ENCODE measurements at places on chromosomes 5 and 9.

DNA sequence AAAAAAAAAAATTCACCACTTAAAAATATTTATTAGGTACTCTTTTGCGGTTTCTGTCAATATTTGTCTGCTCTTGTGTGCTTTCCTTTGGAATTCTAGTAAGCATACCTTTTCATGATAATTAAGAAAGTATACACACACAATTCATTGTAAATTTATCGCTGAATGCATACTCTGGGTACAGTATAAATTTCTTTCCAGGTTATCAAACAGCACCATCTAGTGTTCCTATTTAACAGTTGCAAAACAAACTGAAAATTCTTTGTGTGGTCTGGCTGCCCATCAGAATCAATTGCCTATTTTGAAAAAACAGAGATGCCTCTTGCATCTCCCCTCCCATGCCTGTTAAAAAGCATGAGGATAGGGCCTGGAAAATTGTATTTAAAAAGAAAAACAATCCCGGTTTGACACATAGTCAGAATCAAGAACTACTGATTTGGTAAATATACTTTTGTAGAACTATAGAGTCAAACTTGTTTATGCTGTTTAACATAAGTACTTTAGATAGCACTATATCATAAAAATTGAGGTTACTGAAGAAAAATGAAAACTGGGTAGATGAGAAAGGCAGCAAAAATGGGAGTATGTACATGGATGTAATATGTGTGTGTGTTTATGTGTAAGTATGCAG lies 16.2 kb downstream of the PGGT1B start:
- no peak for DNase-seq

- no peak for DNase-seq
These were observed 46.4 kb downstream of the STXBP1 start for GRCh38 chr9:127658428-127658827.

- DNase-seq: no peak
These were observed 89.8 kb downstream of the ZNF354C start for GRCh38 chr5:179150011-179150410.

GRCh38 chr5:157116483-157116954 lies 7.7 kb upstream of the HAVCR2 start:
- DNase-seq: no peak

DNA sequence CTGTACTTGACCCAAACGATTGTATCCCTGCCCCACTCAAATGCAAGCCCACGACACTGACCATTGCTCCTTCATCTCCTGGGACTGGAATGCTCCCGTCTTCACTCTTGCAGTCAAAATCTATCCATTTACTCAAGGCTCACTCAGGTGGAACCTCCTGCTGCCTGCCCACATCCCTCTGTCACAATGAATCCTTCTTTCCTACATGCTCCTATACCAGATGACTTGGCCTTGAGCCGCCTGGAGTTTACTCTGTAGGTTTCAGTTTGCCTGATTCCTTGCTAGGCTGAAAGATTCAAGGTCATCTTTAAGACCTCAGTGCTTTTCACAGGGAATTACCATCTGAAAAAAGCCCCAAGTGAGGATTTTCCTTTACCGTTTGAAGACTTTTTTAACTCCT lies 264.1 kb downstream of the GLIS3 start:
- DNase-seq: no peak

GRCh38 chr9:27664121-27664779 lies 91.0 kb upstream of the C9orf72 start:
- no peak for DNase-seq

GRCh38 chr5:122163121-122164069 lies 34.0 kb downstream of the ZNF474 start:
- no peak for DNase-seq

DNA sequence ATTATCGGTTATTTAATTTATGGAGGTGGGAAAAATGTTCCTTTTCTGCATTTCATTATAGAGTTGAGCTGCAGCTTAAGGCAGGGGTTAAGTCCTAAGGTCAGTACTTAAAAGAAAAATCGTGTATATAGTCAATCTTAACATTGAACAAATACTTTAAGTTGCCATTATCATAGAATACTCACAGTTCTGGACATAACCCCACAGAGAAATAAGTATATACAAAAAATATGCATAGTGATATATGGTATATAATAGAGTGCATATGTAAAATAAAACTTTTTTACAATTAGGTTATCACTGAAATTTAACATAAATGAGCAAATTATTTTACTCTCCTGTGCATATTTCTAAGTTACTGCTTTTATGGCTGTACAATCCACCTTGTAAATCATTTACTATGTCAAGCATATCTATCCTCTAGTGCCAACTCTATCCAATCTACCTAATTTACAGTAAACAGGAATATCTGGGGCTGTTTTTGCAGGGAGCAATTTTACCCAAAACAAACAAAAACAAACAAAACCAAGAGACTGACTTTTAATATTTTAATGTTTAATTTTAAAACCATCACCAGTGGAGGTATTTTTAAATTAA lies 28.8 kb downstream of the TTC39B start:
- no peak for DNase-seq

- DNase-seq: no peak
These were observed 55.1 kb downstream of the ADAMTS6 start for GRCh38 chr5:65426656-65427055.

GRCh38 chr9:36204906-36205547 lies 14.3 kb downstream of the CLTA start:
- DNase-seq: no peak

- DNase-seq: no peak
These were observed 2.2 kb upstream of the CLINT1 start for GRCh38 chr5:157860898-157861890.

- DNase-seq: no peak
These were observed 158.0 kb upstream of the LHFPL2 start for GRCh38 chr5:78806544-78806943.

- DNase-seq: no peak
These were observed 60.1 kb downstream of the PDE4D start for GRCh38 chr5:59833448-59833847.

GRCh38 chr9:105359892-105360291 lies 87.9 kb upstream of the FSD1L start:
- no peak for DNase-seq

DNA sequence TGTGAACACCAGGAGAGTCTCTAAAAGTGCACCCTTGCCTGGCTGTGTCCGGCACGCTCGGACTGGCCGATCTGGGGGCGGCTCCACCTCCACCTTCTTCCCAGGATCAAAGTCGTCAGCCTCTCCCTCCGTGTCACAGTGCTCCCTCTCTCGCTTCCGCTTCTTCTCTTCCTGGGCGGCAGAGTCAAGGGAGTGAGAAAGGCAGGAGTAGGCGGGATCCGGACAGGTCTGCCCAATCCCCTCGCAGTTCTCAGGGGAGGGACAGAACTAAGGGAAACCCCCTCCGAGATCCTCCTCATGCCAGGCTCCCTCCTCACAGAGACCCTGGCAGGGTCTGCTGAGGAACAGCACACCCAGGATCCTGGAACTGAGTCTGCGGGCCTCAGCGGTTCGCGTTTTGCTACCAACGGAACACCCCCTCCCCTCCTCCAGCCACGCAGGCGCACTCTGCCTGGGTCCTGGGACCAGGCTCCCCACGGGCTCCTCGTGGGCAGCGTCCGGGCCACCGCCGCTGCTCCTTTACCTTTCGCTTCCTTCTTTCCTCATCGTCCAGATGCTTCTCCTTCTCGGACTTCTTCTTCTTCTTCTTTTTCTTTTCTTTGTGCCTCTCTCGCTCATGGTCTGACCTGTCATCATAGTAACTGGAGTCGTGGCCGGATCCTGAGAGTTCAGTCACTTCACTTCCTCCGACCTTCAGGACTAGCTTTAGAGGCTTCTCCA lies 1.3 kb downstream of the BRD9 start:
- no peak for DNase-seq

DNA sequence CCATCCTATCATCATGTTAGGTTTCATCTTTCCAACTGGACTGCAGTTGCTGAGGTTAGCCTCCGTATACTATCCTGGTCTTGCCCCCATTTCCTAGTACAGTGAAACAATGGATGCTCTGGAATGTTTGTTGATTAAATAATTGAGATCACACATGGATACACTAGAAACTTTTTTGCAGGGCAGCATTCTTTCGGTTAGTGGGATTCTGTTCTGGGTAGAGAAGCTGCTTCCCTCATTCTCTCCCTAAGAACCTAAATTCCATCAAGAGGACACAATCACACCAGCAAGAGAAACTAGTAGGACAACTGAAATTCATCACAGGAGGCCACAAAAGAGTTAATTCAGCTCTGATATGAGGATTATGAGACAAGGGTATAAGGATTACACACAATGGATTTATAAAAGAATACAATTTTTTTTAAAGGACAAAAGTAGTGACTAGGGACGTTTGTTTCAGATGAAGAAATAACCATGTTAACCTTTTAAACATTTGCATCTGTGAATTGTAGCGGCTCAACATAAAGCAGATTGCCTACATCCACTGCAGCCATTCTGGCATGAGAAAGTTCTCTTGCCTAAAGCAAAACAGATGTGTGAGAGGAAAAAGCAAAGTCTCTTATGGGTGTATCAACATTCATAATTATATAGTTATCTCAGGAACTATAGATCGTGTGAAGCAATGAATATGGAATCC lies 162.7 kb upstream of the LHFPL2 start:
- no peak for DNase-seq

- DNase-seq: no peak
These were observed 132.1 kb downstream of the PDZD2 start for GRCh38 chr5:31770998-31771397.

DNA sequence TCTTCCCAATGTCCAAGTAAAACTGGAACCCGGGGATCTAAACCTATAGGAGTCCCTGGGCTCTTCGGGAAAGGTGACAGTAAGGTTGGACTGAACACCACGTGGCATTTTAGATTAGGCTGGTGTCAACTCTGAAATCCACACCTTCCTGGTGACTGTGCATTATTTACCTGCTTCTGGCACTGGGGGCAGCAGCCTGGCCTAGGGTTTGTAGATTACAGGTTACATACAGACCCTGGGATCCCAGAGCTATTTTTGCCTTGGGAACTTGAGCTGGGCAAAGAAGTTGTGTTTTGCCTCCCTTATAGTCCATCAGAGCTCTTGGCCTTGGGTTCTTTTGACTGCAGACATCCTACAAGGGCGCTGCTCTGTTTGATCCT lies 173.2 kb downstream of the DAB2IP start:
- no peak for DNase-seq

- no peak for DNase-seq
These were observed 7.3 kb downstream of the CDC14B start for GRCh38 chr9:96612105-96612965.

DNA sequence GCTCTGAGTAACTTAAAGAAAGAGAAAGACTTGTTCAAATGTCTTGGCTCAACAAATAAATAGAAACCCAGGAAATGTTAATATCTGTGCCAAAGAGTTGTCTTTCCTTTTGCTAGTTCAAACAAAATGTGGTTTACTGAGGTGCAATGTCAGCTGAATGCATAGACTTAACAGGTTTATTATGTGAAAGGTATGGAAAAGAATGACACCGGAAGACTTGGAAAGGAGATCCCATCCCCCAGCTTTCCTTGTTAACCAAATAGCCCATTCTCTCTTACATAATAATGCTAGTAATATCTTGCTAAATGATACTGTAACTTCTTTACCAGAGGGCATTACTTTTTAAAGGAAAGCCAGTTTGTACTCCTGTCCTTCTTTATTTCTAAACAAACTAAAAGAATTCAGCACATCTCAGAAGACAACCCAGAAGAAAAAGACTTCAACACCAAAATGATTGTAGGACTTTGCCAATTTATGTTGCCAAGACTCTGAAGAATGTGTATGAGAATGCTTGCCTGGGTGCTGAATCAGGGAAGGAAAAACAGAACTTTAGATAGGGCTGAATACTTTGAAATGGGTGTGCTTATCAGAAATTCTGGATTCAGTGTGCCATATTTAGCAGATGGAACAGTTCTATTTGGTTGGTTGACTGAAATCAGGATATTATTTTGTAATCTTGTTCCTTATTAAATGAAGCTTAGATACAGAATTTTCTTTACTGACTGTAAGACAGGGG lies 344.1 kb downstream of the TMEM38B start:
- DNase-seq: no peak

GRCh38 chr5:136332223-136333015 lies 32.9 kb downstream of the TRPC7 start:
- no peak for DNase-seq

DNA sequence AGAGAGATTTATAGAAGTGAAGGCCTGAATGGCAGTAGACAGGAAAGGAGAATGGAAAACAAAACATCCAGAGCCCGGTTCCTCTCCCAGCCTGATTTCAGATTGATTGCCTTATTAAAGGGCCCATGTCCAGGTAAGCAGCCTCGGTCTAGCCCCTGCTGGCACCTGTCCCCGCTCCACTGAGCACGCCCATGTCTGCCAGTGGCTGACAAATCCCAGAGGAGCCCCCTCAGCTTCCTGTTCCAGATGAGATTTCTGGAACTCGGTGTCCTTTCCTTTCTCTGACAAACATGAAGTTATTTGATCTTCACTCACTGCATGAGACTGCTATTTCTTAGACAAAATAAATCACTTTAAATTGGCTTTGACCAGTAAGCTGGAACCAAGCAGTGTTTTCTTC lies 187.0 kb upstream of the ADCY2 start:
- no peak for DNase-seq

- no peak for DNase-seq
These were observed 8.1 kb upstream of the RAD23B start for GRCh38 chr9:107274953-107275422.

GRCh38 chr5:40490464-40491111 lies 189.1 kb upstream of the PTGER4 start:
- no peak for DNase-seq

DNA sequence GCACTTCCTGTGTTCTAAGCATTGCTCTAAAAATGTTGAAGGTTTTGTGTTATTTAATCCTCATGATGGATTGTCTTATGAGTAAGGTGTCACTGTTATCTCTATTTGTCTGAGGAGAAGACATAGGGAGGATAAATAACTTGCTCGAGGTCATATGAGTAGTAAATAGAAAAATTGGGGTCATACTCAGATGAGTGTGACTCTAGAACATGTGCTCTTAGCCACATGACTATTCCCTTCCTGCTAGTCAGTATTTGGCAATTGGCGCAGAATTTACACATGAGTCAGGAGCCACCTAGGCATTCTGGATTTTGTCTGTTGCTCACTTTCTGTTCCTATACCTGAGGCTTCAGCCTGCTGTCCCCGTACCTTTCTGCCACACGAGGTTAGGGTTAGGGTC lies 234.6 kb upstream of the CD180 start:
- DNase-seq: no peak

GRCh38 chr5:63958654-63959053 lies 3.6 kb downstream of the HTR1A start:
- DNase-seq: no peak

GRCh38 chr9:102499468-102499867 lies 495.7 kb upstream of the CYLC2 start:
- no peak for DNase-seq

GRCh38 chr9:69332067-69332685 lies 7.2 kb downstream of the ENTREP1 start:
- no peak for DNase-seq

DNA sequence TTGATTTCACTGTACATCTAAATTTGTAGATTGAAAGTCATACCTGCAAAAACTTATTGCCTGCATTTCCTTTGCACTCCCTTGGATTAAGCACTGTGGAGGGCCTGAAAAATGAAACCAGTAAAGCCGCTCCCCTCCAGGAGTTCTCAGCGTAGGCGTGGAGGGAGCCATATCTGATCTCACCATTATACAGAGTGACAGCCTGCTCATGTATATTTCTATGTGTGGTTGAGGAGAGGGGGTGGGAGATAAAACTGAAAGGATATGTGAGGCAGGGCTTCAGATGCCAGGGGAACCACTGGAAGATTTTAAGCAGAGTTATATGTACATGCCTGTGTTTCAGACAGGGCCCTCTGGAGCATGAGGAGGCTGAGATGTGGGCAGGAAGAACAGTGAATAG lies 303.0 kb downstream of the MSX2 start:
- no peak for DNase-seq

- no peak for DNase-seq
These were observed 52.8 kb downstream of the SAXO1 start for GRCh38 chr9:18980189-18980588.

GRCh38 chr5:172370648-172371545 lies 83.4 kb downstream of the SH3PXD2B start:
- peak; percentile 60 for DNase-seq

Measured in KG1 (cell line).